ENCODE measurements at places on chromosomes 12 and 14.

DNA sequence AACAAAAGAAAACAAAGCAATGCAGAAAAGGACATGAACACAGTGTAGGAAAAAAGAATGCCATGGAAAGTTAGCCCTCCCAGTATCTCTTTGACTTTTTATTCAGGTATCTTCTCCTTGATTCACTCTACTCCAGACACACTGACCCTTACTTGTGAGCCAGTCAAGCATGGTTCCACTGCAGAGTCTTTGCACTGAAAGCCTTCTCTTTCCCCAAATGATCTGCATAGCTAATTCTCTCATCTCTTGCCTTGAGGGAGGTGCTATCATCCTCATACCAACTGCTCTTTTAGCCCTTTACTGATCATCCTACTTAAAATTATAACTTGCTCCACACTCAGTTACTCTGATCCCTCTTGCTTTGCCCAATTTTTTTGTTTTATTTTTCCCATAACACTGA lies 101.2 kb upstream of the SLC16A7 start:
- DNase-seq, result no peak

DNA sequence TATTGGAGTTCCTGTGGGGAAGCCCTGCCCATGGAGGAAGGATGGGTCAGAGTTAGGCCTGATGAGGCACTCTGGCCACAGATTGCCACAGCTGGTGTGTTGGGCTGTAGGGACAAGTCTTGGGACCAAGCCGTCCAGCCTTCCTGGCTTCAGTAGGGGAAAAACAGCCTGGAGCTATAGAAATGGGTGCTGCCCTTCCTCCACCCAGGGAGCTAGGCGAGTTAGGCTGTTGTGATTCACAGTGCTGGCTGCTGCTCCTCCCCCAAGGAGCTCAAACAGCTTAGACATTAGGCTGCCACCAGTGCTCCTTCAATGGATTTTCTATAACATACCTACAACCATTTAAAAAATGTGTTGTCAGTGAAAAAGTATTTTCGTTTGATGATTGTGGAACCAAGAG lies 274.3 kb downstream of the RPL10L start:
- DNase-seq, result no peak

GRCh38 chr12:109999983-110000505 lies 814 bp downstream of the ANKRD13A start:
- no peak for DNase-seq

- peak; percentile 79 for DNase-seq
Observed at GRCh38 chr12:64611341-64612284, 1.3 kb downstream of the RASSF3 start.

GRCh38 chr12:94710933-94711332 lies 60.6 kb upstream of the TMCC3 start:
- no peak for DNase-seq

DNA sequence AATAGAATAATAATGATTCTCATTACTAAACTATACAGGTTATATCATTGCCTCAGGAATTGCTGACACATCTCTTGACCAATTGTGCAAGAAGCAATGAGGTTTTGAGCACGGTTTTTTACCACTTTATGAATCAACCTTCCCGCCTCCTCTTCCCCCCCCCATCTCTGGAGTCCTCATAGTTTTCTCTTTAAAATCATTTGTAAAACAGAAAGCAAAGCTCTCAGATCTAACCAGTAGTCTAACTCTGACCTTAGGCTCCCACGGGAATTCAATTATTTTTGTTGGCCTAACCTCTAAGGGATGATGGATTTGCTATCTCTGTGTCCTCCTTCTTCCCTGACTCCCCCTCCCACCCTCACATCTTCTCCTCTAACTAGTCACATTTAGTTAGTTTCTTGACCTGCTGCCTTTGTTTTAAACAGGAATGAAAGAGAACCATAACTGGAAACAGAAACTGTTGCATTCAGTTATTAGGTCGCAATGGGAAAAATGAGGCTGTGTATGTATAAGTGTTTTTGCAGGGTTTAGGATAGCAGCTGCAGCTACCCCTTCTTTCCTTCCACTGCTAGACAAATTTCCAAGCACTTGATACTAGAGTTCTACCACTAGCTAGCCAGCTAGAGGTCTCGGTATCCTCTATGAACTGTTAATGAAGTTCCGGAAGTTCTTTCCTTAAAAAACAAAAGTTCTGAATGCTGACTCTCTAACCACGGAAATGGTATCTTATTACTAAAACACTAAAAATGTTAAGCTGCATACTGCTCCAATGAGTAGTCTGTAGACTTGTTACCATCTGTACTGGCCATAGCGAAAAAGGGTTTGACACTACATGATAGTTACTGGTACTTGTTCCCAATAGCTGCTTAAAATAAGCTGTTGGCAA lies 65.4 kb downstream of the TAOK3 start:
- DNase-seq, result no peak

- no peak for DNase-seq
Observed at GRCh38 chr12:97642911-97643310, 180.3 kb downstream of the RMST start.

DNA sequence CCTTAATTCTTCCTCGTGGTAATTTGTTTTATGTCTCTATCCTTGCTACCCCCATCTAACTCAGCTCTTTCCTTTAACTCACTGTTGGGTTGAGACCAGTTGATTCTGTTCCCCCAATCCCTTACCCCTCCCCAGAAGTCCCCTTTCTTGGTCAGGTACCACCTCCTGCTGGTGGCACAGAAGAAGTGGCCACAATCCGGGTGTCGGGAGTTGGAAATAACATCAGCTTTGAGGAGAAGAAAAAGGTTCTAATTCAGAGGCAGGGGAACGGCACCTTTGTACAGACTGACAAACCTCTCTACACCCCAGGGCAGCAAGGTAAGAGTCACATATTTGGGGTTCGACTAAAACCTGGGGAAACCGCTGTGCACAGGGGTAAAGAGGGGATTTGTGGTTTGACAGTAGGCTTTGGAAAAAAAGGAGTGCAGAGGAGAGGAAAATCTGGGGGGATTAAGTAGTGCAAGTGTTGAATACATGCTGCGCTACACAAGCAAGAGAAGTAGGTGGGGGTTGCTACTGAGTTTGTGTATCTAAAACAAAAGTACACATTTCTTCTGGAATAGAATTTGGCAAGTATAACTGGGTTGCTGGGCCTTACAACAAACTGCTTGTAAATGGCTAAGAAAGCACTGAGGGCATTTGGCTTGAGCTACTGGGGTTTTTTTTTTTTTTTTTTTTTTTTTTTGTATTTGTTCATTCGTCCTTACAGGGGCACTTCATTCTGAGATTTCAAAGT lies 1.3 kb downstream of the A2ML1 start:
- DNase-seq, result peak; percentile 27

- peak; percentile 62 for DNase-seq
Observed at GRCh38 chr12:116631619-116632018, 72.4 kb downstream of the MAP1LC3B2 start.

GRCh38 chr12:22684140-22685118 lies 59.5 kb downstream of the ETNK1 start:
- peak; percentile 66 for DNase-seq

DNA sequence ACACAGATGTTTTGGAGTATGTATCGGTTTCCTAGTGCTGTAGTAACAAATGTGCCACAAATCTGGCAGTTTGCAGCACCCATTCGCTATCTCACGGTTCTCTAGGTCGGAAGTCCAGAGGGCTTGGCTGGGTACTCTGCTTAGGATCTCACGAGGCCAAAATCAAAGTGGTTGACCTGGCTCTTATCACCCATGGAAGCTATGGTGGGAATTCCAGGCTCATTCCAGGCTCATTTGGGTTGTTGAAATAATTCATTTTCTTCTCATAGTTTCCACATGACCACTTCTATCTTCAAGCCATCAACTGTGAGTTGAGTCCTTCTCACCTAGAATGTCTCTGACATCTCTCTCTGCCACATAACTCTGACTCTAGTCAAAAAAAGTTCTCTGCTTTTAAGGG lies 431.0 kb upstream of the TMPO start:
- no peak for DNase-seq

DNA sequence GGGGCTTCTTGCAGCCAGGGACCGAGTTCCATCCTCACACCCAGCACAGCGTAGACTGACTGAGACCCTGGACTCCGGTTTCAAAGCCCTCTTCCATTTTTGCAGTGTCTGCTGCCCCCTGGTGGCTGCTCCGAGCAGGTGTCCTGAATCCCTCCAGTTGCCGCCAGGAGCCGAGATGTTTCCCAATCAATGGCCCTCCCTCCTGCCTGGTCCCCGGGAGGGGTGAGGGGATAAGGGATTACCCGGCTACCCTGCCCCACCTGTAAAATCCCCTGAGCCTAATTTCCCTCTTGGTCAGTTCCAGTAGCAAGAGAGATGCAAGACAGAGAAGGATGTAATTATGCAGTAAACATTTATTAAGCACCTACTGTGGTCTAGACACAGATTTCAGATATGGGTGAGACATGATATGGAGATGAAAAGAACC lies 55.0 kb downstream of the PHETA1 start:
- DNase-seq, result peak; percentile 83

- DNase-seq, result no peak
Observed at GRCh38 chr14:68278576-68279436, 459.2 kb downstream of the RAD51B start.

- DNase-seq, result no peak
Observed at GRCh38 chr12:49309386-49309785, 13.7 kb upstream of the TROAP start.

GRCh38 chr12:42701084-42701483 lies 111.5 kb upstream of the PRICKLE1 start:
- DNase-seq, result no peak

- DNase-seq, result no peak
Observed at GRCh38 chr12:52650520-52651081, 1.4 kb downstream of the KRT2 start.

DNA sequence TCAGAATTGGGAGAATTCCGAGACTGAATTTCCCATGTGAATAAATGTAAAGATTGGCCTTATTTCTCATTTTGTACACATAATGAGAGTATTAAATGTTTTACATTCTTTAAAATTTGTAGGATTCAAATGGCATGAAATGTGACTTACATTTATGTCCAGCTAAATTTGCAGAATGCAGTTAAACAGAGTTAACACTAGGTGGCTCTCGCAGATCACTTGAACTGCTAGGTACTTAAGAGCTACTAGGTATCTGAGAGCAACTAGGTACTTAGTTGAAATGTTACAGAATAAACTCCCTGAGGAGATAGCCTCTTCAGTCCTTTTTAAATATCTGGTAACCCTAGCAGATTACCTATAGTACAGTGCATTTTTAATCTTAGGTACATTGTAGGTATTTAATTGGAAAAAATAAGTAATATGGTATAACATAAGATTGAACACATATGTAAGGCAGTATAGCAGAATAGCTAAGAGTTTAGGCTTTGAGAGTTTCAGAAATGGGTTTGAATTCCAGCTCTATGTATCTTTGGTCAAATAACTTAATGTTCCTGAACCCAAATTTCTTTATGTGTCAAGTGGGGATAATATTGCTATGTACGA lies 73.8 kb downstream of the KIAA0586 start:
- DNase-seq, result peak; percentile 35

DNA sequence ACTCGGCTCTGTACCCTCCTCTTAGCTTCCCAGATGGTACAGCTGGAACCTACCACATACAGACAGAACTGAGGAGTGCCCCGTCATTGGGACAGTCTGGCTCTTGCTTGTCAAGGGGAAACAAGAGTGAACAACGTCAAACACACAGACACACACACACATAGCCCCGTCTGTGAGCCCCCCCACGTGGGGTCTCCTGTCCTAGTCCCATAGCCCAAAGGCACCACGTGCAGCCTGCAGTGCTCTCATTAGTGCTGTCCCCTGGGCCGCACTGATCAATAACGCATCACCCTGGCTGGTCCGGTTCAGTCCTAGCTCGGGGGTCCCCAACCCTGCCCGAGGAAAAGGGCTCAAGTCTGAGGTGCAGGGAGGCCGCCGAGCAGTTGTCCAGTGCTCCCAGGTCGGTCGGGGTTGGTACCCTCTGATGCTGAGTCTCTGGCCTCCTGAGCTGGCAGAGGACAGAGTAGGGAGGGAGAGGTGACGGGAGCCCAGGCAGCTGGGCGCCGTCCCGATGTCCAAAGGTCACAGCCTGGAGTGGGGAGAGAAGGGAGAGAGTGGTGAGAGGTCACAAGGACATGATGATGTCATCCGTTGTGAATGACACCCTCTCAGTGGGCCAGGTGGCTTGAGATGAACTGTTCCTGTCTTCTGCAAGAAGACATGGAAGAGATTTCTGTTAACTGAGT lies 105.4 kb upstream of the NOS1 start:
- no peak for DNase-seq

GRCh38 chr14:73695997-73696396 lies 18.2 kb downstream of the PNMA1 start:
- no peak for DNase-seq

- DNase-seq, result no peak
Observed at GRCh38 chr12:88571543-88571942, 8.7 kb downstream of the KITLG start.

- no peak for DNase-seq
Observed at GRCh38 chr14:93953739-93954515, 22.4 kb downstream of the ASB2 start.

GRCh38 chr12:104306943-104307654 lies 3.6 kb downstream of the EID3 start:
- no peak for DNase-seq

DNA sequence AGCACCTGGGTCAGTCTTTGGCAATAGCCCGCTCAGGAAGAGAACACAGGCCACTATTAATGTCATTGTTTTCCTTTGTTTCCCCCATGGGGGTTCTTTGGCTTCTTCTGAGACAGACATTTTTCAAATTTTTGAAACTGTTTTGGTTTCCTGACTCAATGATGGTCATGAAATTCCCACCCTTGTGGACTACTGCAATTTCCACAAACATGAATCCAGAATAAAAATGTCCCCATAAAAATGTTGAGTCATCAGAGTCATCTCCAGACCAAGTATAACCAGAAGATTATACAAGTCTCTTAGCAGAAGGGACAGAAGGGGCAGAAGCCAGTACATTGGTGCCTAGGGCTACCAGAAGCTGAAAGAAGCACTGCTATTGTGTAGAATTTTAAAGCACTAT lies 29.1 kb downstream of the SLCO1A2 start:
- DNase-seq, result no peak

DNA sequence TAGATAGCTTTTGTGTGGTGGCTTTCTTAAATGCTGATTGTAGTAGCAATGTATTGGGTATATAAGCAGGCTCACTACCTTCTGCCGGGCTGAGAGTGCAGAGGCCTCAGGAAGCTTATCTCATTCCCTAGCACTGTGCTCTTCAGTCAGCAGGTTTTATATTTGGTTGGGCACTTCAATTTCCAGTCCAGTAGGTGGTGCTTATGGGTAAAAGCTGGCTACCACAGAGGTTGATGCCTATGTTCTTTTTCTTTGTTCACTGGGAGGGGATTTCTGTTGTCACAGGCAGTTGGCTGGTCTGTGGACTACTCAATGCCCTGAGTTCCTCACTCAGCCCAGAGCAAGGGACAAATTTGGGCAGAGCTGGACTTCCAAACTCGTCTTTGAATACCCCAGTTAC lies 43.0 kb upstream of the GLIPR1 start:
- no peak for DNase-seq

All from kidney (tissue), 22 donors.